ENCODE measurements at places on chromosomes 12 and 14. TPM values are rescaled to one million over a fixed set of nuclear protein-coding genes. Genes with fewer than 3 reads are reported as not detected.

- DNase-seq = peak; percentile 88
These were observed 1.1 kb upstream of the ARG2 start for GRCh38 chr14:67618617-67619063.

GRCh38 chr12:6822426-6823135 lies 960 bp downstream of the GPR162 start:
- DNase-seq = no peak

DNA sequence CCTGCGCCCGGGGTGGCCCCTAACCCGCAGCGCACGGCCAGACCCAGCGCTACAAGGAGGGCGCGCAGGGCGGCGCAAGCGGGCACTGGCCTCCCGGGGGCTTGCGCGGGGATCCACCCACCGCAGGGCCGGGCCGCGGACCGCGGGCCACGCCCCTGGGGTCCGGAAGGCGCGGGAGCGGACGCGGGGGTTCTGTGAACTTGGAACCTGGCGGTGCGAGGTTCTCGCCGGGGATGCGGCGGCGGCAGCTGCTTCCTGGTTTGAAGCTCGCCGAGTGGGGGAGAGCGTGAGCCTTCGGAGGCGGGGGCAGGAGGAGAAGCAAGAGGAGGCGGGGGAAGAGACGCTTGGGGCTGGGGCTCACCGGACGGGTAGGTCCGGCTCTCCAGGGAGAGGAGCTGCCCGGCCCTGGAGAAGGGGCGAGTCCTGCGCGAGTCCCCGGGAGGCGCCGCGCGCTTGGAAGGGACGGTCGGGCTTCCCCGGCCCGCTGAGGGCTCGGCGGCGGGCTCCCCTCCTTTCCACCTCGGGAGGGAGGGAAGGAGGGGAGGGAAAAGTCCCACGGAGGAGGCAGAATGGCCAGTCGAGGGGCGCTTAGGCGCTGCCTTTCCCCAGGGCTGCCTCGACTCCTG lies at the start of gene PRKCH:
TSS of gene PRKCH (plus strand) at position 195 of the 626 bp plus-strand sequence. CDS start 523 bp downstream, outside the sequence.
- DNase-seq = peak; percentile 50

The MOK gene
- 36.1 TPM for polyA plus RNA-seq

The SLCO1A2 gene
- polyA plus RNA-seq = 0.28 TPM

The ATL1 gene
- 10.7 TPM for polyA plus RNA-seq

The ZFP36L1 gene
- polyA plus RNA-seq = 235 TPM

DNA sequence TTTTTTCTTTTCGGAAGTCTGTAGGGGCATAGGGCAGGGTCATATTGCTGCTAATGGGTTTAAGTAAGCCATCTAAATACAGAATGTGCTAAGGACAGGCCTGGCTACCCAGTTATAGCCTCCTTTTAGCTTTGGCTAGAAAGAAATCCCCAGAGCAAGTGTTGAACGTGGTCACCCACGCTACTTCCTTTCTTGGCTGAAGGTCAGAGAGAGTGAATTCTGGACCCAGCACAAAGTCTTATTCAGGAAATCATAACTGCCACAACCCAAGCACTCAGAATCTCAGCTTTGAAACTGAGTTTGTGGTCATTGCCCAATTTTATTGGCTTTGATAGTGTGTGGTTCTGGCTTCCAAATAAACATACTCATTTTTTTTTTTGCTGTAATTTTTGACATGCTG lies 542.1 kb upstream of the ATP2B1 start:
- no peak for DNase-seq

DNA sequence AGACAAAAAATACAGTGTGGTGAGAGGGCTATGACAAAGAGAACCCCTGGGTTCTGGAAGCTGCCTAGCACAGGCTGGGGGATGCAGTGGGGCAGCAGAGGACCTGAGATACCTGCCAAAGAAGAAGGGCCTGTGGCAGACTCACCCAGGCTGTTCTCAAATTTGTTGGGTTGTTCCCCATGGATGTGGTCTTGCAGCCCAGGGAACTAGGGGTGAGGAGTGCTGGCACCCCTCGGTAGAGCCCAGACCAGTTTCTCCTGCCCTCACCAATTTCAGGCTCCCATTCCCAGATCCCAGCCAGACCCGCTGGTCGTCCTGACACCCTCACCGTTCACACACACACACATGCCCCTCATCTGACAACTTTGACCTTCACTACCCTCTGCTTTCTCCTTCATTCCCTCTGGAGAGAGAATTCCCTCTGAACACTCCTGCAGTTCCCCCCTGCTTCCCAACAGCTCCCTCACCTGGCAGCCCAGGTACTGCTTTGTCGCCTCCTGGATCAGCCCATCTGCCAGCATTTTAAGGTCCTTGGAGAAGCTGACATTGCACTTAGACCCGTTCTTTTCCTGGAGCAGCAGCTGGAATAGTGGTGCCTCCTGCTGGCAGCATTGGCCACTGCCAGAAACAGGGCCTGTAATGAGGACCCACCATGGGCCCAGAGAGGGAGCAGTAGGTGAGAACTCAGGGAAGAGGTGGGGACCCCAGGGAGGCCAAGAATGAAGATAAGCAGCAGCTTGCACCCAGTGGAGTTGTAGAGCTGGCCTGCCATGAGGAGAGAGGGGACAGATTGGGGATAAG lies 5.9 kb upstream of the GDF11 start:
- no peak for DNase-seq

- no peak for DNase-seq
These were observed 149.4 kb downstream of the METTL25 start for GRCh38 chr12:82507686-82508085.

The NANOG gene
- 1.3 TPM for polyA plus RNA-seq

The SERPINA1 gene
- polyA plus RNA-seq = 105 TPM

DNA sequence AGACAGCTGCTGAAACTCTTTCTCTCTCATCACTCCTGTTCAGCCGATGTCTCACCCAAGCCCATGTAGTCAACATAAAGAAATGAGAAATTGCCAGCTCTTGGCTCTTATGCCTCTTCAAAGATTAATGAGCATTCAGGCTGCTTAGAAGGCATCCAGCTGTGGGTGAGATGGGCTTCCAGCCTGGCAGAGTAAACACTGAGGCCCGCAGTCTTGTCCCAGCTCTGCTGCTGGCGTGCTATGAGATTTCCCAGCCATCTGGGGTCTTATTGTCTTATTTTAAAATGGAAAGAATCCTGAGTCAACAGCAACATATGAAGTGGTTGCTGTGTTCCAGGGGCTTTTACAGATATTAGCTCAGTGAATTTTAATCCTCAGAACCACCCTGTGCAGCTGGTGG lies 12.6 kb downstream of the RXYLT1 start:
- DNase-seq = no peak

DNA sequence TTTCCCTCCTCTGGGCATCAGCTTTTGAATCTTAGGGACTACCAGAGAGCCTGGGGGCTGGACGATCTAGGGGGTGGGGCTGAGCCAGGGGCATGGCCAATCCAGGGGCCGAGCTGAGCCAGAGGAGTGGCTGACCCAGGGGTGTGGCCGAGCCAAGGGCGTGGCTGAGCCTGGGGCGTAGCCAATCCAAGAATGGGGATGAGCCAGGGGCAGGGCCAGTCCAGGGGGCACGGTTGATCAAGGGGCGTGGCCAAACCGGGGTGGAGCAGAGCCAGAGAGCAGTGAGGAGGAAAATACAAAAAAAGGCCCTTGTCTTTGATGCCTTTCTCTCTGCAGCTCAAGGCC lies 219.3 kb upstream of the NOS1 start:
- DNase-seq = no peak

- no peak for DNase-seq
These were observed 407.3 kb upstream of the FLRT2 start for GRCh38 chr14:85122690-85123089.

GRCh38 chr12:127811988-127812387 lies 455.0 kb upstream of the TMEM132C start:
- DNase-seq = peak; percentile 42

- DNase-seq = peak; percentile 42
These were observed 752 bp downstream of the PRICKLE1 start for GRCh38 chr12:42588524-42589464.

The CCDC60 gene
- polyA plus RNA-seq = 0.19 TPM

DNA sequence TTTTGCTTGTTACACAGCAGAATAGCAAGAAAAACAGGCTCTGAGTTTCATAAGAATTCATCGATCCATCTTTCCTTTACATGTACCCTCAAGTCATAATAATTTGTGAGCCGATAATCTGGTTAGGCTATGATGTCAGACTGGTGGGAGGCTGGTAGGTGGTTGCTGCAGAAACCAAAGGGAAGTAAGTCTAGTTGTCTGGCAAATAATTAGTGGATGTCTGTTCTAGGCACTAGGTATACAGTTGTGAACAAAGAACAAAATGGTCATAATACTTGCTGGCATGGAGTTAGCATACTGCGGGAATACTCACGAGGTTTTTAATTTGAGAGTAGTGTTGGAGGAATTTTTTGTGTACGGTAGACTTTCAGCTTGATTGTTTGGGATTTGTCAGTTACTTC lies 8.8 kb downstream of the SUSD6 start:
- DNase-seq = no peak

- peak; percentile 53 for DNase-seq
These were observed 1.8 kb downstream of the COX6A1 start for GRCh38 chr12:120439646-120440247.

The SLC22A17 gene
- 69.0 TPM for polyA plus RNA-seq

The TGFB3 gene
- 17.3 TPM for polyA plus RNA-seq

The RNU4-1 gene
- not detected for polyA plus RNA-seq

The GYS2 gene
- polyA plus RNA-seq = not detected

The SPSB2 gene
- polyA plus RNA-seq = 16.8 TPM

DNA sequence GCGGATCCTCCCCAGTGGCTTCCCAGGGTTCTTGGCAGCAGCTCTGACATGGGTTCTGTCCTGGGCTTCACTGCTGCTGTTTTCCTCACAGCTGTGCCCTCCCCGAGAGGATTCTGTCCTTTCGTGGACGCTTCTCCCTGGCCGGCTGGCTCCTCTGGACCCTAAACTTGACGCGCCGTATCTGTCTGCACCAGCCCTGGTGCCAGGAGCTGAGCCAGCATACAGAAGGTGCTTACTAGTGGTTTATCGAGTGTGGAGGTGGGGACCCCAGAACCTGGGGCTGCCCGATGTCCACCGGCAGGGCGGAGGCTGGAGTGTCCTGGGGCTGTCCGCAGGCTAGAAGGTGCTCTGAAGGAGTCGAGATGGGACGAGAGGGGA lies 17.2 kb downstream of the FBRSL1 start:
- no peak for DNase-seq
